Dorsolateral prefrontal cortex (tissue), 122 donors: ENCODE measurements at places on chromosomes 4 and X.

GRCh38 chrX:4547213-4547836 is 833.9 kb upstream of the PRKX start:
- no peak for DNase-seq

DNA sequence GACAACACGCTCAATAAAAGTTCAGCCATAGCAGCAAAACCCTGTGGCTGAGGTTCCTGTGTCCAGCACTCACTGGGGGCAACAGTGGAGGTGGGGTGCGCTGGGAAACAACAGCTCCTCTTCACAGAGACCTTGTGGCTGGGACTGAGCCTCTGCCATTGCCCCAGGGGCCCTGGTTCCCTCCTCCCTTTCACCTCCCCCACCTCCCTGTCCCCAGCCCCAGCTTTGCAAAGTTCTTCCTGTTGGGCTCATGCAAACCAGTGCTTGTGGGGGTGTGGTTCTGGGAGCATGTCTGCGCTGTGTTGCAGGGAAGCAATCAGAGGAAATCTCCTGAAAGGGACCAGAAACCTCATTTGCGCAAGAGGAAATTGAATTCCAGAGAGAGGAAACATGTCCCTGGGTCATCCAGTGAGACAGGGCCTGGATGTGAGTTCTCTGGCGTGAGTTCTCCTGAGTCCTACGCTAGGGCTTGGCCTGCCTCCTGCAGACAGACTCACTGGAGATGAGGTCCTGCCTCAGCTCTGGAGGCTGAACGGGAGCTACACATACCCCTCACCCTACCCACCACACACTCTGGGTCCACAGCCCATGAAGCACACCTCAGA is 7.4 kb downstream of the FATE1 start:
- no peak for DNase-seq

DNA sequence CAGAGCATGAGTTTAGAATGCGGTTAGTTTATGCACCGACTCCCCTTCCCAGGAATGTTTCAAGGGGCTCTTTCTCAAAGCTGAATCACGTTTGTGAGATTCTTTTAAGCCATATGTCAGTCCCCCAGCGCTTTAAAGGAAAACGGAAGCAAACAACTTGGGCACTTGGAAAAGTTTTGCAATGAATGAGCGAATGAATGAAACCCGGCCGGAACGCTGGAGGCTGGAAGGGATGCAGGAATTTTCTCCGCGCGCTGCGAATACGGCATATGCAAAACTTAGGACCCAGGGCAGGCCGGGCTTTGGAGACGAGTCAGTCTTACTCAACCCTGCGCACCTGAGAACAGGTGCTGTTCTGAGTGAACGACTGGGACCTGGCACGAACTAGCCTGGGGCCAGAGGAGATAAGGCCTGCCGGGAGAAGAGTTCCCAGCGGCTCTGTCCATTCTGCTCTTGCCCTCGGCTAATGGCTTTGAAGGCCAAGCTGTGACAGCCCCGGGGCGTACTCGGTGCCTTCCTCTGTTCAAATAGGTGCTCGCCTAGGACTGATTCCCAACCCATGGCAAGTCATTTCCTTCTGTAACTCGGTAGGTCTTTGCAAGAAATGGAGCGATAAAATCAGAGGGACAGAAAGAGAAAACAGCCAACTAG is 743 bp upstream of the NRK start:
- no peak for DNase-seq

GRCh38 chr4:186029571-186030398 is 39.2 kb upstream of the TLR3 start:
- DNase-seq = peak; percentile 33

GRCh38 chr4:78938474-78938867 is 767 bp downstream of the PAQR3 start:
- DNase-seq = no peak

- DNase-seq = no peak
Measured at GRCh38 chrX:10111364-10112148, 45.2 kb upstream of the CLCN4 start.

DNA sequence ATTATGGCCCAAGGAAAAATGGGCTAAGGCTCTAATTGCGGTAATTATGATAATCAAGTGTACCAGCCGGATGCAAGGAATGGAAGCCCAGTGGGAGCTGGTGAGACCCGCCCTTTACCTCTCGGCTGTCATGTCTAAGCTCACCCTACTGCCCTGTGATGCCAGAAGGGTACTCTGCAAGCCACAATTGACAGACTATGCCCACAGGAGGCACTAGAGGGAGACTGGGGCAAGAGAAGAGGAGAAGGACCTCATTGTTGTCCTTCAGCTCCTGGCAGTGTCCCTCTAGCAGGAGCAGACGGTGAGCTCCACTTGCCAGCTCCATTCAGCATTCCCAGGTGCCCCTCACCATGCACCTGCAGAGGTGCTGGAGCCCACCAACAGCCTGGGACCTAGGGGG is 141.8 kb downstream of the SMIM20 start:
- DNase-seq = no peak

DNA sequence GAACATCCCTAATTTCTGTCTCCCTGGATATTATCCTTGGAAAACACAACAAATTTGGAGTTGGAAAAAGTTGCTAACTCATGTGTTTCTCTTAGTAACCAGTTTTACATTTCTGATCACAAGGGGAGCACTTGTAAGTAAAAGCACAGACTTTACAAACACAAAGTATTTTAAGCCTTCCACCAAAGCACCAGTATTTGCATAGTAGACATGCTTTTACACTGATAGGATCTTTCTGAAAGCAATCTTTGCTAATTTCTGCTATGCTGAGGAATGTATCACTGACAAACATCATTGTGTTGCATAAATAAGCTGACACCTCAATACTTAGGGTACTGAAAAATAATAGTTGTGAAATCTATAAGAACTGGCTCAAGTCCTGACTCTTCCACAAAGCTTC is 100.6 kb downstream of the MID1 start:
- DNase-seq = no peak

- DNase-seq = no peak
Measured at GRCh38 chrX:121308276-121308805, 260.9 kb downstream of the GLUD2 start.

DNA sequence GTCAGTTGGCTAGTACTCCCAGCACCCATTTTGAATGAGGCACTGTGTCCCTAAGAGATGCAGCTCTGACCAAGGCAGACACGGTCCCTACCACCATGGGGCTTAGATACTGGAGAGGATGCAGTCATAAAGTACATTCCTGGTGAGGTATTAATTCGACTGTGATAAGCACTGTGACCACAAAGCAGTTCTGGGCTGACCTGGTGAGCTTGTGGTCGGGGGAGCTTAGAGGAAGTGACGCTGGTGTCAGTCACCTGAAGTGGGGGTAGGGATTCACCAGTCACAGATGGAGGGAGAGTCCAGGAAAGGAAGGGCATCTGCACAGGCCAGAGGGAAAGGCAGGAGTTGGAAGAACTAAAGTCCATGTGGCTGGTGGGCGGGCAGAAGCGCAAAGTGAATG is 15.8 kb upstream of the CLTRN start:
- no peak for DNase-seq

- DNase-seq = no peak
Measured at GRCh38 chr4:181971411-181971810, 271.8 kb upstream of the TENM3 start.

DNA sequence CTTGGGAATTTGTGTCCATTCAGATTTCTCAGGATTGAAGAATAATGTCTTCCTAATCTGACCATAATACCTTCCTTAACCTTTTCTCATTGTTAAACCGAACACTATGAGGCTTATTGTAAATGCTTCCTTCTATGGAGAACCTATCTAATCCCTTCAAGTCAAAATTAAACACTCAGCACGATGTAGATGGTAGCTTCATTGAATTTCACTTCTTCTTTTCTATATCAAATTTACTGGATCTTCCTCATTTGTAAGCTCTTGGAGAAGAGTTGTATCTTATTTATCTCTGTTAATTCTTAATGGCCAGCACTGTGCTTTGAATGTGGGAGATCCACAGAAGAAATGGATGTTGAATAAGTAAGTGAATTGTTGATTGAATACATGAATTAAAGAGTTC is 109.0 kb upstream of the RAPGEF2 start:
- no peak for DNase-seq

- DNase-seq = no peak
Measured at GRCh38 chr4:1682860-1683259, 1.3 kb downstream of the FAM53A start.

- no peak for DNase-seq
Measured at GRCh38 chrX:50002067-50002714, 79.8 kb downstream of the CLCN5 start.

- no peak for DNase-seq
Measured at GRCh38 chr4:32172086-32172485, 1451.9 kb downstream of the PCDH7 start.

DNA sequence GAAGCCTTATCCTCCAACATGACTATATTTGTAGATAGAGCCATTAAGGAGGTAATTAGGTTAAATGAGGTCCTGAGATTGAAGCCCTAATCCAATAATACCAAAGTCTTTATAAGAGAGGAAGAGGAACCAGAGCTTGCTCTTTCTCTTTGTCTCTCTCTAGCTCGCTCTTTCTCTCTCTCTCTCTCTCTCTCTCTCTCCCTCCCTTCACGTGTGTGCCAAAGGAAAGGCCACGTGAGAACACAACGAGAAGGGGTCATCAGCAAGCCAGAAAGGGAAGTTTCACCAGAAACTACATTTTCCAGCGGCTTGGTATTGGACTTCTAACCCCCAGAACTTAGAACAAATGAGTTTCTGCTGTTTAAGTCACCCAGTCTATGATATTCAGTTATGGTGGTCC is 1540.5 kb downstream of the C4orf33 start:
- no peak for DNase-seq

DNA sequence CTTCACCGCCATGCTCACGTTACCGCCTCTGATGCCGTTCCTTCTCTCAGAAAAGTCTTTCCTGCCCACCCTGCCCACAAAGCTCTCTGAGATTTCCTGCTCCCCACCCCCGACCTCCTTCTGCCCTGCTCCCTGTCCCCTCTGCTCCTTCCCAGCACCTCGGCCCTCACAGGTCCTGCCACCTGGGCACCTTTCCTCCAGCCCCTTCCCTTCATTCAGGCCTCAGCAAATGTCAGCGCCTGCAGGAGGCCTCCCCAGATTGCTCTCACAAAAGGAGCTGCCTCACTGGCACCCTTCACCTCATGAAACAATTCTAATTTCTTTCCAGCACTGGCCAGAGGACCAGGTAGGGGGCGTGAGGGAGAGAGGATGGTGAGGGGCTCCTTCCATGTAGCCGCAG is 33.6 kb upstream of the MXD4 start:
- DNase-seq = no peak

DNA sequence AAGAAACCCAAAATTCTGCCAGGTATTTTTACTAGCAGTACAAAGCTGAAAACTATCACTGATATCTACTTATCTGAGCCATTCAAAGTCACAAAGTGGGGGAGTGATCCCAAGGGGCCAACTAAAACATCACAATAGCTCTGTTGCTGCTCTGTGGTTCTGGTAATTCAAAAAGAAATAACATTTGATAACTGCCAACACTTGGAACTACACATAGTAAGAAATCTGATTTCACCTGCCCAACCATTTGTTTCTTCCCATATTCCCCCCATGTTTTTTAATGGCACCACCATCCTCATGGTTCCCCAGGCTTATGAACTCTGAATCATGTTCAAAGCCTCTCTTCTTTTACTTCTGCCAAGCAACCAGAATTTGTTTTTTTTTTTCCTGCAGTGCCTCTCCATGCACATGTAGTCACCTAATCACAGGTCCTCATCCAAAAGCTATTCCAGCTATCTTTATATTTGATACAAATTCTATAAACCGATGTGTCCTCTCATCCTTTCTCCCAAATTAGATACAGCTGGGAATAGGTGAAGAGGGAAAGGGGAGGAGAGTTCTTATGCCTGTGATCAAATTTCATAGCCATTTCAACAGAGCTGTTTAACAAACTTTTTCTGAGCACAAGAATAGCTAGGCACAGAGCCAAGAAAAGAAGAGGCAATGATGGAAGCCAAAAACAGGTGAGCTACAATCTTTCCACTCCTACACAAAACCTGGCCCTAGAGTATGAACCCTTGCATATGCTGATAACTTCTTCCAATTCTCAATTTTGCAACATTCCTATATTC is 7.7 kb downstream of the AMMECR1 start:
- no peak for DNase-seq

DNA sequence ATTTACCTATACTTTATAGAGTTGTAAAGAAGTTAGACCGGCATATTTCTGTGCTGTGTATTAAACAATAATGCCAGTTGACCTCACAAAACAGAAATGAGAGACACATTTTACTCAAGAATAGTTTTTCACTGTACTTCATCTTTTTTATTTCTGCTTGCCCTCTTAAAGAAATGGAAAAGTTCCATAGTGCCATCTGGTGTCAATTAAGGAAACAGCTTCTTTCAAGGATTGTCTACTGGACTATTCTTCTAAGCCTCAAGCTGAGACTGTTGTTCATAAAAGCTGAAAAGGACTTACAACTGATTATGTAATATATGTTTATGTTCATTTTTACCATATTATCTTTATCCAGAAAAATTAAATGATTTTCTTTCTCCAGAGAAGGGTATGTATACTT is 1523.7 kb downstream of the ARAP2 start:
- no peak for DNase-seq

GRCh38 chr4:121658125-121658524 is 38.7 kb downstream of the ANXA5 start:
- no peak for DNase-seq

DNA sequence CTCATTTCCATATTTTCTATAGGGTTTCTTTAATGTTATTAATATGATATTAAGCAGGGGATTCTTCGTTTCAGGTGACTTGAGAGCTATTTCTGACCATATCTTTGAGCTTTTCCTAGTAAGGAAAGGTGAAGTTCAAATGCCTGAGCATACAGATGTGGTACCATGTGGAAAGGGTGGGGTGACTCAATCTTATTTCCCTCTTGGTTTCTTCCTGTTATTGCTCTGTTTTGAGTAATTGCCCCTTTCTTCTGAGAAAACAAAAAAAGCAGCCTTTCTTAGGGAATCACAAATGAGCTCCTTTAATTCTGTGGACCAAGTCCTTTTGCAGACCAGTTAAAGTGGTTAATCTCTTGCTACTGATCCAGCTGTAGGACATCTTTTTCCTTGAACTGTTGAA is 41.0 kb upstream of the AGA start:
- DNase-seq = no peak

GRCh38 chr4:187069398-187069797 is 345.7 kb upstream of the FAT1 start:
- no peak for DNase-seq

- DNase-seq = no peak
Measured at GRCh38 chr4:66804979-66805378, 740.3 kb downstream of the CENPC start.

GRCh38 chr4:61992351-61992750 is 792.2 kb downstream of the ADGRL3 start:
- no peak for DNase-seq

GRCh38 chr4:164959896-164960295 is 17.6 kb downstream of the TRIM61 start:
- no peak for DNase-seq

DNA sequence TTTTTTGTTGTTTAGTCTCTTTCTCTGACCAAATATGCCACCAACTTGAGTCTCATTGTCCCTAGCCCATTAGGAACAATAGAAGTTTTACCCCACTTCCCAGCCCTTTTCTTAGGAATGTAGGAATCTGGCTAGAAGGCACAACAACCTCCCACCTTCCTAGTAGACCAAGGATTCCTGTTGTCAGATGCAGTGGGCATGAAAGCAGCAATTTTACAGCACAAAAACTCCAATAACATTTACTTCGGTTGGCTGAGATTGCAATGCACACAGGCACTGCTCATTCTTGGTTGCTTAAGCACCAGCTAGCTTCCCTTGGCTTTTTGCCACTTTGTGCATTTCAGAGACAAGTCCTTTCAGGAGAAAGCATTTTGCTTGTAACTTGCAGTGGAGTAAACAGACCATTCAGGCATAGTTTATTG is 312.8 kb downstream of the TENM3 start:
- DNase-seq = no peak
